ENCODE measurements at places on chromosomes 4 and X.

DNA sequence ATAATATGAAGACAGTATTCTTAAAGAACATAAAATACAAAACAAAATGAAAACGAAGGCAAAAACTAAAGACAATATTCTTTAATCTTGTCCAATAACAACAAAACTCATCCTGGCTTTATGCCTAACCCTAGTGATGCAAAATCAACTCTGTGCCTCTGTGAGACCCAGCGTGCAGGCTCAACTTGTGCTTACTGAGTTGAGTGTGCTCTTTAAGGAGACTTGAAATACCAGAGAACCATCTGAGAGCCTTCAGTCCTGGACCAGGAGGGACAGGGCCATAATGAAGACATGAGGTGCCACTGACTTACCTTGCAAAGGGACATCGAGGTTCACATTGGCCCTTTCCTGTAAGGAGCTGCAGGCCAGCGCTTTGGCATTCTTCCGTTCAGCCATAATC is 77.1 kb downstream of the NSUN7 start:
- DNase-seq, result no peak

DNA sequence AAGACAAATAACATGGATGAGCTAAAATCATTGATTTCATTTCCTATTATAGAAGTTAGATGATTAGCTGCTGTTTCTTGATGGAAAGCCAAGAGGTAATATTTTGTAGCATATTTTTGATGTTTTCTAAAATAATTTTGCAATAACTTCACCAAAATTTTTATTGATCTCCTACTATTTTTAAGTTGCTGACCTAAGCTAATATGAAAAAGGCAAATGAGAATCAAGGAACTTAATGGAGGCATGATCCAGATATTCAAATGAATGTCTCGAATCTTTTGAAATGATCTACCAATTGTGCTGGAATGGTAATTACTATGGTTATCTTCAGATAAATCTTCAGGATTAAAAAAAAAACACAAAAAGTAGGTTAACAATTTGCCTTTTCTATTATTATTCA is 1591.4 kb upstream of the PCDH7 start:
- no peak for DNase-seq

DNA sequence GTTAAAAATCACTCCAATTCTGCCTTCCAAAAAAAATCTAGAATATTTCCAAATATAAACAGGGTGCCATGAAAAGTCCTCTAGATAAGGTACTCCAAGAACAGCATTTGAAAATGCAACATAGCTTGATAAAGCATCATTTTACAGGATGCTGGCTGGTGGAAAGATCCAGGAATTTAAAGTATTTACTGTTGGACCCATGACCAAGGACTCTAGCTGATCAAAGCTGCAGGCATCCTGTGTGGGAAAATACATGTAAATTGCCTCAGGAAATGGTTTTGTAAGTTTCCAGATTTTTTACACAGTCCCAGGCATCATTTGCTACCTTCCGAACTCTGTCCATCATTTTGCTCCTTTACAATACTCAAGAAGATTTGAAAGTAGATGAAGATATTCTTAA is 164.4 kb downstream of the GRIA3 start:
- DNase-seq, result no peak

DNA sequence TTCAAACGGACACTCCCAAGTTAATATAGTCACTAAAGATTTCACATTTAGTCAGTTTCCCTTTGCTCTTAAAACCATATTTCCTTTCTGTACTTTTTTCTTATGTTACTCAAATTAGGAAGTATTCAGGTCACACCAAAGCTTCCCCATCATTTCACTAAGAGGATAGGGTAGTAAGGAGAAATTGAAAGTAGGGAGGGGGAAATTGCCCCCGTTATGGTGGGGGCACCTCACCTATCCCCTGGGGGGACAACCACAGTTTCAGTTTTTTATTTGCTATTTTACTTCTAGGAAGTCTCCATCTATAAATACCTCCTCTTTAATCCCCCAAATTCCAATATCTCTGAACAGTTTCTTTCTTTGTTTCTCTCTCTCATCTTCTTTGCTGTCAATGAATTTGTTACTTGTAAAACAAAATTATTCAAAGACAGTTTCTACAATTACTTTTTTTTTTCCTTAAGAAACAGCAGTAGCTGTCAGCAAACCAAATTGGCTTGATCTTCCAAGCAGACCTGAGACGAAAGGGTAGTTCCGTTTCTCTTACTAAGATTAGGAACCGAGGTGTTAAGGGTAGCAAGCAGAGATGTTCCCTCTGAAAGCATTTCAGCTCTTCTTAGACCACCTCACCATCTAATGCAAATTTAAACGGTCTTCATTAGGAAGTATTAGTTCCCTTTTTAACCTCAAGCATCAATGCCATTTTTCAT is 160.2 kb upstream of the KLF3 start:
- DNase-seq, result no peak

- no peak for DNase-seq
Measured at GRCh38 chr4:102268355-102268754, 76.9 kb downstream of the SLC39A8 start.

DNA sequence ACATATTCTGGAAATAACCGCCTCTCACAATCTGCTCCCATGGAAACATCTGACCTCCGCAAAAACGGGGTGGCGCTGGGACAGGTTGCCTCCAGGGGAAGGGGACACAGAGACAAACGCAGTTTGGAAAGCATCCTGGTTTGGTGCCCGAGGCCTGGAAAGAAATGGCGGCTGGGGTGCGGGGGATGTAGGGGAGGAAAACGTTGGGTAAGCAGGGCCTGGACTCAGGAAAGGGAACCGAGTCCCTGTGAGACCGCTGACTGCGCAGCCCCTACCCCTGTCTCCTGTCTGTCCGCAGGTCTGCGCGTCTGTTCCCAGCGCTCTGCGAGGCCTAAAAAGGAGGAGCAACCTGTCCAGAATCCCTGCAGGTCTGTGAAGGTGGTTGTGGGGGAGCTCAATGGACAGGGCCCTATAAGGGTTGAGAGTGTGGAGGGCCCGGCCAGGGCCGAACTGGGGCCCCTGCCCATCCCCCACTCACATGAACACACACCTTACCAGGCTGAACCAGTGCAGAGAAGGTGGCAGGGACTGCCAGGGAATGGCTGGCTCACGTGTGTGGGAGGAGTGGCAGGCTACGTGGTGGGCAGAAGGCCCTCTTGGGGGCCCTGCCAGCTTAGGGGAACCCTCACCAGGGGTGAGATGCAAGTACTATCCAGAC is 672 bp downstream of the TCEAL3 start:
- no peak for DNase-seq

GRCh38 chr4:166662266-166662843 is 571.9 kb downstream of the SPOCK3 start:
- no peak for DNase-seq

DNA sequence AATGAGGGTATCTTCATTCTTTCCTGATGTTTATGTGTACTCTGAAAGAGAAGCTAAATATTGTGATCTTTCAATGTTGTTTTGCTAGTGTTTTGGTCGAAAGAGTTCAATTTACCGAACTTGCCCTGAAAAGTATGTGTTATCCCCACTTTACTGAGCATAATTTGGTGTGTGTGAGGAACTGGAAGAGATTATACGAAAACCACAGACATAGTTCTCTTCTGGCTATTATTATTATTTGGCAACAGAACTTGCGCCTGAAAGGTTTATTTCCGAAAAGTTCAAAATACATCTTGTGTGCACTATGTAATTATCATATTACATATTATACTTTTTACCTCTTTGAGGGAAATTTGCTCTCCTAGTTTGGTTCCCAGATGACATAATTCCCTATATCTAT is 232.5 kb upstream of the INTU start:
- no peak for DNase-seq

DNA sequence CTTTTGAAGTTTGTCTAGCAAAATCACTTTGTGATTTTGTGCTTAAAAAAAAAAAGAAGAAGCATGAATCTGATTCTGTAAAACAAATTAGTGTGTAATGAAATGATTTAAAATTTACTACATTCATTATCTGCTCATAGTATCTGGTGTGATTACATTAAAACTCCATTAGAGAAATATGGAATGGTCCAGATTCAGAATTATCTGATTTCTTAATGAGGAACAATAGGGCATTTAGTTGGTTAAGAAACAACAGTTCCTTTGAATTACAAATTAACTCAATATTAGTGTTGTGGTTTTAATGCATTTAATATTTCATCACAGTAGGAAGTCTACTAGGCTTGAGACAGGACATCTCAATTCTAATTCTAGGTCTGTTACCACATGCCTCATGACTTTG is 57.9 kb upstream of the PDHA1 start:
- no peak for DNase-seq

DNA sequence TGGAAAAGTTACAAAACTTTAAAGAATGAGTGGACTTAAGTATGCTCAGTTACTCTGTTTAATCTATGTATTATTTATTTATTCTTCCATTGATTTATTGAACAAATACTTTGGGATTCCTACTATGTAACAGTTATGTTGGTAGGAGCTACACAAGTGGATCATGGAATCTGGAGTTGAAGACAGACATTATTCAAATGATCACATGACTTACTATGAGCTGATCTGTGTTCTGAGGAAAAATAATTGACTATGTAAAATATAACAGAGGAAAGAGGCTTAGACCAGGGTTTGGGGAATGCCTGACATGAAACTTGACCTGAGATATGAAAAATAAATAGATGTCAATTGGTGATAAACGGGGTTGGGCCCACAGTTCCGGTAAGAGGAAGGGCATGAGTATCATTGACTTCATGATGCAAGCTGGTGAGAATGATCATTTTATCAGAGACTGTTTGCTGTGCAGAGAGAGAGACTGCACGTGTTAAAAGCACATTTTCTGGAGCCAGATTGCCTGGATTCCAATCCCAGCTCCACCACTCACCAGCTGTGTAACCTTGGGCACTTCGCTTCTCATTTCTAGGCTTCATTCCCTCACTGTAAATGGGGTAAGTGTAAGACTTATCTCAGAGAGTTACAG is 179.0 kb downstream of the SPCS3 start:
- no peak for DNase-seq

DNA sequence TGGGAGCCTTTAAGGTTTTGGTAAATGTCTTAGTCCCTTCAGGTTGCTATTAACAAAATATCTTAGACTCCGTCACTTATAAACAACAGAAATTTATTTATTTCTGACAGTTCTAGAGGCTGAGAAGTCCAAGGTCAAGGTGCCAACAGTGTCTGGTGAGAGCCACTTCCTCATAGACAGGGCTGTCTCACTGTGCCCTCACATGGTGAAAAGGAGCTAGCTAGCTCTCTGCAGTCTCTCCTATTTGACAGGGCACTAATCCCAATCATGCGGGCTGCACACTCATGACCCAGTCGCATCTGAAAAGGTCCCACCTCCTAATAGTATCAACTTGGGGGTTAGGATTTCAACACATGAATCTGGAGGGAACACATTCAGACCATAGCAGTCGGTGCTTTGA is 63.4 kb upstream of the KLF3 start:
- DNase-seq, result no peak

- no peak for DNase-seq
Measured at GRCh38 chrX:130714135-130714534, 188.9 kb downstream of the ENOX2 start.

DNA sequence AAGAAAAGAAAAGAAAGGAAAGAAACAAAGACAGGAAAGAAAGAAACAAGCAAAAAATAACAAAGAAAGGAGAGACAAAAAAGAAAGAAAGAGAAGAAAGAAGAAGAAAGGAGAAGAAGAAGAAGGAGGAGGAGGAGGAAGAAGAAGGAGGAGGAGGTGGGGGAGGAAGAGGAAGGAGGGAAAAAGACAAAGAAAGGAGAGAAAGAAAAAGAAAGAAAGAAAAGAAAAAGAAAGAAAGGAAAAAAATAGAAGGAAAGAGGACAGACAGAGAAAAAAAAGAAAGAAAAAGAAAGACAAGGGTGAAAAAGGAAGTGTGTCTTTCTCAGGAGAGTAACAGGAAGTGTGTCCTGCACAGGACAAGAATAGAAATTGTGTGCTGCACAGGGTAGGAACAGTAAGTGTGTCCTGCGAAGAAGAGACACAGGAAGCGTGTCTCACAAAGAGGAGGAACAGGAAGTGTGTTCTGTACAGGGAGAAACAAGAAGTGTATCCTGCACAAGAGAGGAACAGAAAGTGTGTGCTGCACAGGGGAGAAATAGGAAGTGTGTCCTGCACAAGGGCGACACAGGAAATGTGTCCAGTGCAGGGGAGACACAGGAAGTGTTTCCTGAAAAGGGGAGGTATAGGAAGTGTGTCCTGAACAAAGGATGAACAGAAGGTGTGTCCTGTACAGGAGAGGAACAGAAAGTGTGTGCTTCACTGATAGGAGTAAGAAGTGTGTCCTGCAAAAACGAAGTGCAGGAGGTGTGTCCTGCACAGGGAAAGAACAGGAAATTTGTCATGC is 101.2 kb downstream of the ARSF start:
- DNase-seq, result peak; percentile 29

GRCh38 chr4:162837241-162837640 is 329.4 kb downstream of the NAF1 start:
- DNase-seq, result no peak

DNA sequence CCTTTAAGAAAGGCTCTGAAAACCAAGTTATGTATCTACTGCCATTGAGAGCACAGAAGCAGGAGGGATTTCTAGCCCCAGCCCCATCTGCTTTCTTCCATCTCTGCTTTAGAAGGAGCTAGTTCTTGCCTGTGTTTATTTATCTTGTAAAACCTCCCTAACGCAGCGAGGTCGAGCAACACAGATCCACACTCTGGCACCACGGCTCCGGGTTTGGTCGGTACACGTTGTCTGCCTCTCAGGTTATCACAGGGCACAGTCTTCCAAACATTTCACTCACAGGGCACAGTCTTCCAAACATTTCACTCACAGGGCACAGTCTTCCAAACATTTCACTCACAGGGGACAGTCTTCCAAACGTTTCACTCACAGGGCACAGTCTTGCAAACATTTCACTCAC is 69.7 kb upstream of the TLR3 start:
- no peak for DNase-seq

GRCh38 chrX:147173594-147173993 is 359.1 kb upstream of the CXorf51A start:
- DNase-seq, result no peak

- no peak for DNase-seq
Measured at GRCh38 chr4:124429746-124430250, 282.7 kb downstream of the ANKRD50 start.

DNA sequence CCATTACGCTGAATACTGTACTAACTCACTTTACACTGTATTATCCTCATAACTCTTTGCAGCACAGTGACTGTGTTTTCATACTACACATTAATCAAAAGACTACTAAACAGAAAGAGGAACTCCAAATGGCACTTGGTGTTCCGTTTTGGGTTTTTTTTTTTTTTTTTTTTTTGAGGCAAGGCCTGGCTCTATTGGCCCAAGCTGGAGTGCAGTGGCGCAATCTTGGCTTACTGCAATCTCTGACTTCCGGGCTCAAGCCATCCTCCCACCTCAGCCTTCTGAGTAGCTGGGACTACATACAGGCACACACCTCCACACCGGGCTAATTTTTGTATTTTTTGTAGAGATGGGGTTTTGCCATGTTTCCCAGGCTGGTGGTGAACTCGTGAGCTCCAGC is 10.7 kb downstream of the KLHL8 start:
- no peak for DNase-seq
